ENCODE measurements at places on chromosomes 13 and 19. TPM values are rescaled to one million over a fixed set of nuclear protein-coding genes. Genes with fewer than 3 reads are reported as not detected.

LRG1 gene
- total RNA-seq = not detected

NTF4 gene
- total RNA-seq = not detected

CEACAM7 gene
- not detected for total RNA-seq

CSNK1A1L gene
- not detected for total RNA-seq

CYP2S1 gene
- 3.5 TPM for total RNA-seq

PEAK3 gene
- total RNA-seq = not detected

C19orf38 gene
- total RNA-seq = 1.3 TPM

TPP2 gene
- total RNA-seq = 60.3 TPM

SPTBN4 gene
- 6.6 TPM for total RNA-seq

- peak; percentile 14 for DNase-seq
These were observed 333.2 kb downstream of the FOXO1 start for GRCh38 chr13:40333226-40333625.

- DNase-seq = no peak
These were observed 67.5 kb downstream of the ZNF98 start for GRCh38 chr19:22354665-22355064.

GRCh38 chr13:22776394-22777186, 404.2 kb upstream of the SGCG start:
- DNase-seq = no peak

DNA sequence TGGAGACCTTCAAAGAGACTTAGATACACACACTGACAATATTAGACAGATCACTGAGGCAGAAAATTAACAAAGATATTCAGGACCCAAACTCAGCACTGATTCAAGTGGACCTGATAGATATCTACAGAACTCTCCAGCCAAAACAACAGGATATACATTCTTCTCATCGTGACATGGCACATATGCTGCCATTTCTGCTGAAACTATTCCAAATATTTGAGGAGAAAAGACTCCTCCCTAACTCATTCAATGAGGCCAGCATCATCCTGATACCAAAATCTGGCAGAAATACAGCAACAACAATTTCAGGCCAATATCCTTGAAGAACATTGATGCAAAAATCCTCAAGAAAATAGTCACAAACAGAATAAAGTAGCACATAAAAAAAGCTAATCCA, 53.3 kb downstream of the TRPC4 start:
- peak; percentile 25 for DNase-seq

DNA sequence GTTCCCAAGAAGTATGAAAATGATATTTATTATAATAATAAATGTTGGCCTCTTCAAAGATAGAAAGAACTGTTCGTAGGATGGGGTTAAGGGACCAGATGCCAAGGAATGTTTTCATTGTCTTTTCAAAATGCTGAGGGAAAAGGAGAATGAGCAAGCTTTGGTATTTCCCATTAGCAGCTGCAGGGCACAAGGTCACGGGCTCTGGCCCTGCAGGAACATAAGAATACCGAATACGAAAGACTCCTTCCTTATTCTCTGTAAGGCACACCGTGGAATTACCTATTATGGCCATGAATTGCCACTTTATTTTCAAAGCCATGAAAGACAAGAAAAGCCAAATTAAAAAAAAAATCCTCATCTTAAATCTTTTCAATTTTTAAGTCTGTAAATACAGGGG, 49.6 kb upstream of the OLFM4 start:
- DNase-seq = no peak

- DNase-seq = no peak
These were observed 11.7 kb downstream of the CEACAM4 start for GRCh38 chr19:41615207-41615606.

DNA sequence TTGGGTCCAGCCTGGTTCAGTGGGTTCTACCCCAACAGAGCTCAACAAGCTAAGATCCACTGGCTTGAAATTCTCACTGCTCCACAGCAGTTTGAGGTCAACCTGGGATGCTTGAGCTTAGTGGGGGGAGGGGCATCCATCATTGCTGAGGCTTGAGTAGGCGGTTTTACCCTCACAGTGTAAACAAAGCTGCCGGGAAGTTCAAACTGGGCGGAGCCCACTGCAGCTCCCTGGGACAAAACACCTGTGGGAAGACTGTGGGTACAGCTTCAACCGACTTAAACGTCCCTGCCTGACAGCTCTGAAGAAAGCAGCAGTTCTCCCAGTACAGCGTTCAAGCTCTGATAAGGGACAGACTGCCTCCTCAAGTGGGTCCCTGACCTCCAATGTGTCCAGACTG, 1161.9 kb downstream of the UQCRFS1 start:
- no peak for DNase-seq

- no peak for DNase-seq
These were observed 154.2 kb downstream of the ZNF486 start for GRCh38 chr19:20321139-20321763.

- DNase-seq = no peak
These were observed 34.9 kb upstream of the TPP2 start for GRCh38 chr13:102561933-102562332.

GRCh38 chr19:8254286-8255001, 45.3 kb downstream of the CERS4 start:
- DNase-seq = no peak

- DNase-seq = peak; percentile 91
These were observed 38.0 kb downstream of the KCTD4 start for GRCh38 chr13:45162821-45163220.

DNA sequence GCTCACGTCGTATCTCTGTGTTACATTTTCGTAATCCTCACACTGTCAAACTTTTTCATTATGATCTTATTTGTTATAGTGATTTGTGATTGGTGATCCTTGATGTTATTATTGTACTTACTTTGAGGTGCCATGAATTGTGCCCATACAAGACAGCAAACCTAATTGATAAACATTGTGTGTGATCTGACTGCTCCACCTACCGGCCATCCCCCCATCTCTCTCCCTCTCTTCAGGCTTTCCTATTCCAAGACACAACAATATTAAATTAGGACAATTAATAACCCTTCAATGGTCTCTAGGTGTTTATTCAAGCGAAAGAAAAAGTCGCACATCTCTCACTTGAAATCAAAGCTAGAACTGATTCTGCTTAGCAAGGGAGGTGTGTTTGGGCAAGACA, 349.3 kb downstream of the RBM26 start:
- no peak for DNase-seq

DNA sequence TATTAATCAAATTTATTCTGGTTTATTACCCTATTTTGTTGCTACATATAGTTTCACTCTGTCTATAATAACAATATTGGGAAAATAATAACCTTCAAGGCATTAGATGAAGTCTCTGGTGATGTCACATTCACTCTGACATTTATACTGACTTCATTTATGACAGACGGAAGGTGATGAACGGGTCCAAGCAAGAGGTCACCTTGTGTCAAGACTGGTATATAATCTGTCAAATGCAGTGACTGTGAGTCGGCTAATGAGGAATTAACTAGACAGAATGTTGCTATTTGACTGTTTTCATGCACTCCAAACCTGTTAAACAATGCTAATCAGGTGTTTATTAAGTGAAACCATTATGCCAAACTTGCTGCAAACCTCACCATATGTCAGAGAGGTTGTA, 800.5 kb upstream of the KLHL1 start:
- no peak for DNase-seq

All from fibroblast of lung (primary cell).